Testis (tissue), 5 donors: ENCODE measurements at places on chromosomes 2 and 18. TPM values are rescaled to one million over a fixed set of nuclear protein-coding genes. Genes with fewer than 3 reads are reported as not detected.
A peak's percentile ranks its signal among the peaks of the same experiment; 100 is the strongest.

- DNase-seq, result no peak
Measured at GRCh38 chr18:46903406-46903805, 13.9 kb downstream of the PIAS2 start.

- peak; percentile 94 for DNase-seq
Measured at GRCh38 chr2:38959938-38960608, 70.4 kb downstream of the ARHGEF33 start.

Gene GPR39
- 19.5 TPM for polyA plus RNA-seq

DNA sequence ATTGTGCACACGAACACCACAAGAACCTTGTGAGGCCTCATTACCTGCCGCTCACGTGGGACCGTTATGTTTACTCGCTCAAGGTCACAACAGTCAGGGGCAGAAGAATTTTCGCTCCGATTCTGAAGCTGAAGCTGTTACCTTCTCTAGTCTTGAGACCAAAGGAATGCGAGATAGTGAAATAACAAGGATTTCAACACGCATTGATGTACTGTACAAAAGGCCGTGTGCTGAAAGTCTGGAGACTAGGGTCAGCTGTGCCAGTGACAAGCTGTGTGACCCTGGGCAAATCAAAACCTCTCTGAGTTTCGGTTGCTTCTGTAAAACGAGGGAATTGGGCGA, 583 bp downstream of the NEMP2 start:
- DNase-seq, result peak; percentile 55

DNA sequence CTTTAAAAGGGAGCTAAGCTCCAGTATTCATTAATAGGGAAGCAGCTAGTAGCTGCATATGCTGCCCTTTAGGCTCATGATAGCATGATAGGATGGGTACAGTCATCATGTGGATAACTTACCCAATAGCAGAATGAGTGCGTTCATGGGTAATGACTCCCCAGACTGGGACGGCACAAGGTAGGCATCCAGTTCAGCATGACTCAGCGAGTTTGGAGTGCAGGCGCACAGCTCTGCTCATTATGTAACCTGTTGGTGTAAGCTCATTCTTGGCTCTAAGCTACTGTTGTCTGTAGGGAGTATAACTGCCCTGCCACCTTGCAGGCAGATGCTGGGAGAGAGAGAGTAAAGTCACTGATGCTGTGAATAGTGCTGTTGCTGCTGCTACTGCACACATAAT, 209.2 kb upstream of the SYT4 start:
- peak; percentile 19 for DNase-seq

- DNase-seq, result no peak
Measured at GRCh38 chr2:199339891-199340605, 117.7 kb downstream of the SATB2 start.

GRCh38 chr2:47414682-47415458, 11.9 kb downstream of the MSH2 start:
- DNase-seq, result no peak

- DNase-seq, result no peak
Measured at GRCh38 chr2:202172439-202173211, 65.8 kb downstream of the SUMO1 start.

GRCh38 chr18:44424645-44425035, 256.0 kb upstream of the SETBP1 start:
- DNase-seq, result no peak

DNA sequence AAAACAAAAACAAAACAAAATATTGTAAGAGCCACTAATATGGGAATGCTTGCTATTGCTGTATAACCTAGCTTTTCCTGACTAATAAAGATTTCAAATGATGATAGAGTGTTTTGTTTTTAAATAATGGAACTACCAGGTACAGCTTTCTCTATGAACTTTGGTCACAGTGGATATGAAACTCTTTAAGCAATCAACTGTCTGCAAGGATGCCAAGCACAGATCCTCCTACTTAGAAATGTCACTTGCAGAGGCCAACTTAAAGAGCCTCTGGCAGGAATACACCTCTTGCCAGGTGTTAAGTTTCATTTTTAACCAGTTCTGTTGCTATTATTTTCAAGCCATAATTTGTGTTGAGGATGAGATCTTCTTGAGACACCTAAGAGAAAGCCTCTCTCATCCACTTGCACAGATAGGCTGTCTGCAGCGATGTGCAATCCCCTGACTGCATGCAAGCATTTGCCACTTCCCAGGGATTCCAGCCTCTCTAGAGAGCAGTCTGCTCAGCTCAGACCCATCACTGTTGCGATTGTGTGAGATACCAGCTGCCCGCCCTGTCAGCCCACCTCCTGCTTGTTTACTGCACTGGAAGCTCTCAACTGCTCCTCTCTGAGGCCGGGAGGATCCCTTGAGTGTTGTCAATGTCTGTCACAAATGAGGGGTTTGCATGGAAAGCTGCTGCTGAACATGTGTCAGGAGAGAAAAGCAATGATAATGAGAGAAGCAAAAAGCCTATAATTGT, 86.1 kb upstream of the SCG2 start:
- DNase-seq, result no peak

Gene IL1F10
- polyA plus RNA-seq, result not detected

Gene LYG2
- not detected for polyA plus RNA-seq

DNA sequence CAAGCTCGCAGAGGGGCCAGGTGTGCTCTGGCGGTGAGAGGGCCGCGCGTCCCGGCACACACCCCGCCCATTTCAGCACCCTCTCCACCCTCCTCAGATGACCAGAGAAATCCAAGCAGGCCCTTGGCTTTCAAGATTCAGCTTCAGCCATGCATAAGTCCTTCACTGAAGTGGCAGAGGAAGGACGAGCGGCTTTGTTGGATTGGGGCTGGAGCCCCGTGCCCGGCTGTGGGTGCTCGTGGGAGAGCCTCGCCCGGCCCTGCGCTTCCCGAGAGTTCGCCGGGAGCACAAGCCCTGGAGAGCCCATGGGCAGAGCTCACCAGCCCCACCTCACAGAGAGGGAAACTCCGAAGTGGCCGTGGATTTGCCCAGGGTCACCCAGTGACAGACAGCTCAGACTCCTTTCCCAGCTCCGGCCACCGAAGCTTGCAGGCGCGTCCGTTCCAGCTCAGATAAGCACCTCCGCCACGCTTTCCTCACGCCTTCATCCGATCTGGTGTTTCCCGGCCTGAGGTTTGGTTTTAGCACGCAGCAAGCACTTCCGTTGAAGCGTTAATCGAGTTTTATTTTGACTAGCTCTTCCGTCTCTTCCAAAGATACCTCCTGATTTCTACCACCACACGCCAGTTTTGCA, 45.6 kb upstream of the MTCL1 start:
- no peak for DNase-seq

GRCh38 chr2:6109831-6110230, 417.6 kb downstream of the SOX11 start:
- no peak for DNase-seq

DNA sequence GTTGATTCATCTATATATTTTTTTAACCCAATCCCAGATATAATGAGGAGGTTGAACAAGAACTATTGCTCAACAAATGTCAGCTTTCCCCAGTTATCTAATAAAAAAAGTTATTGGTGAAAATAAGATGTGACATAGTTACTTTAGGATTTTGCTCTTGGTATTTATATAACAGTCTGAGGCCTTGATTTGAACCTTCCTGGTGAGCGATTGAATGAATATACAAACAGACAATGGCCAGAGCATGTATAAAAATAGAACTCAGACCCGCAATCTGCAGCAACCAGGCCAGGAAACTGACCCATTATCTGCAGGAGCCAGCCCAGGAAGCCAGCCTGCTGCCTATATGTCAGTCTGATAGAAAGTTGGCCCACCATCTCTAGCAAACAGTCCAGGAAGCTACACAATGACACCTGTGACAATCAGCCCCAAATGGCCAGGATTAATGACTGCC, 81.6 kb downstream of the HS6ST1 start:
- DNase-seq, result no peak

Gene DSG1
- polyA plus RNA-seq, result 5.4 TPM

Gene ANKRD62
- 2.8 TPM for polyA plus RNA-seq

GRCh38 chr2:33022989-33023727, 76.4 kb downstream of the LTBP1 start:
- DNase-seq, result no peak

DNA sequence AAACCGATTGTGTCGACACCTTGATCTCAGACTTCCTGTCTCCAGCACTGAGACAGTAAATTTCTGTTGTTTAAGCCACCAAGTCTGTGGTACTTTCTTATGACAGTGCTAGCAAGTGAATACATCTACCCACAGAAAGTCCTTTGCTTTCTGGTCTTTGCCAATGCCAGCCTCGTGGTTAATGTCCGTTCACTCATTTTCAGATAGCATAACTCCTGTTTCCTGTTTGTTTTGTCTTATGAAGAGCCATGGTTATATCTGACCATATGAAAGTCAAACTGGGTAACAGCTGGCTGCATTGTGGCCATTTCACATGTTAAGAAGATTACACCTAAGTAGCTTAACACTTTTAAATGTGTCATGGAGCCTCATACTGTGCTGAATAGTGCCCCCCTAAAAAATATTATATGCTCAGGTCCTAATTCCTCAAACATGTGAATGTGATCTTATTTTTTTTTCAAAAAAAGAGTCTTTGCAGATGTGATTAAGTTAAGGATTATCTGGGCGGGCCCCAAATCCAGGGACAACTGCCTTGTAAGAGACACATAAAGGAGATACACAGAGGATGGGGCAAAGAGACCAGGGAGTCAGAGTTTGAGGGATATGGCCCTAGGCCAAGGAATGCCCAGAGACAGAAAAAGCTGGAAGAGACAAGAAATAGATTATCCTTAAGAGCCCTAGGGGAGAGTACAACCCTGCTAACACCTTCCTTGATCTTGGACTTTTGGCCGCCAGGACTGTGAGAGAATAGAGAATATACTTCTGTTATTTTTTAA, 118.0 kb downstream of the KCNE4 start:
- no peak for DNase-seq

GRCh38 chr2:184945326-184945725, 347.0 kb downstream of the ZNF804A start:
- DNase-seq, result no peak

DNA sequence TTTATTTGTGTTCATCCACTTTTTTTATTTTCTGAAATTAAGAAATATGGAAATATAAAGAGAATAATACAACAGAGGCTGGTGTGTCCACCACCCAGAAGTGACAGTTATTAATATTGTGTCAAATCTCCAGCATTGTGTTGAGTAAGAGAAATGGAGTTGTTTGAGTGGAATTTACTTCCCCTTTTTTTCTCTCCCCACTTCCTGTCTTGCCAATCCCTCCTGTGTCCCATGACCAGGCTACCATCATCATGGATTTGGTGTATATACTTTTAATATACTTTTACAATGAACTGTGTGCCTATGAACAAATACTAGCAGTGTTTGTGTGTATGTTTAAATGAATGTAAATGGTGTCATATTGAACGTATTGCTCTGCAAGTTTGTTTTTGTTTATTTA, 276.9 kb upstream of the SKOR2 start:
- DNase-seq, result no peak

Gene ICOS
- polyA plus RNA-seq, result 0.91 TPM

Gene CFC1
- polyA plus RNA-seq, result not detected

GRCh38 chr18:62715759-62716615, 646 bp downstream of the PHLPP1 start:
- DNase-seq, result peak; percentile 30

DNA sequence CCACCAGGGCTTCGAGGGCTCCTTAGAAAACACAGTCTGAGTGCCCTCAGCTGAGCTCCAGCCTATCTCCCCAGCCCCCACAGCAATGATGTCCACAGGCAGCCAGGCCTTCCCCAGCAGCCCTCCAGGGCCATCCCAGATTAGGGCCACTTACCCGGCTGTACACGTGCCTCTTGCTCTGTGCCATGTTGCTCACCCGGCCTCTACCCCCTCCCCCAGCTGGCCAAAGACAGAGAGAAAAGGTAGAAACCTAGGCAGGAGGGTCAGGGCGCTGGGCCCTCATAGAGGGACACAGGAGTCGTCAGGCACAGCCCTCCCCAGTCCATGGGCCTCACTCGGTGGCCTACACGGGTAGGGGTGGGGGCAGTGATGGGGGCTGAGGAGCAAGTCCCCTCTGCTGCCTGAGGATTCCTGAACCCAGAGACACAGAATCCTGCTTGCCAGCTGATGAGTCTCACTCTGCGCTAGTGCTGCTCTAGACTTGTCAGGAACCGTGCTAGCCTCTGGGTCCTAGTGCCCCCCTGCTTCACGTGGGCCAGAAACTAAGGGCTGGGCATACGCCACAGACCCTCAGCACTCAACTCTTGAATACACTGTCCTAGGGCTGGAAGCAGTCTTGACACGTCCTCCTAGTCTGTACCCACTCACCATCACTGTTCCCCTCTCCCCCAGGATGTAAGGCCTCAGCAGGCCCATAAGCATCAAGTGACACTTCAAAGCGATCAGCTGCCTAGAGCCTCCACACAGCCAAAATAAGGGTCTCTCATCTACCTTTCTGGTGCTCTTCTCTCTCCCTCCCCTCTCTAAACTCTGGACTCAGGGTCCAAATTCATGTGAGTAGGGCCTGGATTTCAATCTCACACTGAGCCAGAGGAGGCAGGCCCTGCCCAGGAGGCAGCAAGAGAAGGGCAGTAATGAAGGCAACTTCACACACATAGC, at the start of gene DCTN1:
Gene DCTN1 (minus strand): TSS at position 461 of the 939 bp plus-strand sequence. CDS start 274 bp downstream, at position 187.
- peak; percentile 95 for DNase-seq

DNA sequence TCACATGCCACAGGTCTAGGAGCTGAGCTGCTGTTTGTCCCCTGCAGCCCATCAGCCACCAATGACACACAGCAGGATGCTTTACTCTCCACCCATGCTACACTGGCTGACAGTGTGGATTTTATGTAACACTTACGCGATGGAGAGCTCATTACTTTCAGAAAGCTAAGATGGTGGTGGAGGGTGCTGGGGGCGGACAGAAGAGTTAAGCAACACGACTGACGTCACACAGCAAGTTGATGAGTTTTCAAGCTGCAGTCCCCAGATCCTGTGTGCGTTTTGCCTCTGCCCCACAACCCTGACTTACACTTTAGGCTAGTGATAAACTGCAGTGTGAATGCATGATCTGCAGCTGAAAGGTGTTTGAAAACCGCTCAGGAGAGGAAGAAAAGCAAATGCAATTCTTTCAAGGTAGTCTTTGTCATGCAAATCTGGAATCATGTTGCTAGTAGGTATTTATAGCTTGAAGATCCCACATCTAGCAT, 42.4 kb downstream of the MRPS5 start:
- no peak for DNase-seq

DNA sequence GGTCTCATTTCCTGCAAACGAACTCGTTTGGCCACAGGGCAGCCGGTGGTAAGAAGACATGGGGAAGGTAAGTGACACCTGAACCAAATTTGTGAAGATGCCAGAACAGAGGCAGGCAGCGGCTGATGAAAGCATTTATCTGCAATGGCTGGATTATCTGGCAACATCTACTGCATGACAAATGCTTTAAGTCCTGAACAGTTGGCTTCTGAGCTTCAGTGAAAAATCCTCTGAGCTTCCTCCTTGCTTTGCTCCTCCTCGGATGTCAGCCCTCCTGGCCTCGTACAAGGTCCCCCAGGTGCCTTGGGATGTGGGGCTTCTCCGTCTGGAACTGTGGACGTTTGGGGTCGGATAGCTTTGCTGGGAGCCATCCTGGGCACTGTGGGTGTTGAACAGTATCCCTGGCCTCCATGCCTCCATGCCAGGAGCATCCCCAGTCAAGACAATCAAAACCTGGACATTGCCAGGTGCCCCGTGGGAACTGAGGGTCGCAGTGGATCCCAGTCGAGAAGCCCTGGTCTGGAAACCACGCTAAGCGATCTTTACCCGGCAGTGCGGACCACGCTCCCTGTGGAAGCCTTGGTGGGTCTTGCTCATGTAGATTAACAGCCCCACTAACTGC, 49.3 kb downstream of the KCNG2 start:
- DNase-seq, result peak; percentile 13

Gene ABCB11
- polyA plus RNA-seq, result 16.1 TPM
